ENCODE measurements at places on chromosomes 1 and 21.
A peak's percentile ranks its signal among the peaks of the same experiment; 100 is the strongest.

DNA sequence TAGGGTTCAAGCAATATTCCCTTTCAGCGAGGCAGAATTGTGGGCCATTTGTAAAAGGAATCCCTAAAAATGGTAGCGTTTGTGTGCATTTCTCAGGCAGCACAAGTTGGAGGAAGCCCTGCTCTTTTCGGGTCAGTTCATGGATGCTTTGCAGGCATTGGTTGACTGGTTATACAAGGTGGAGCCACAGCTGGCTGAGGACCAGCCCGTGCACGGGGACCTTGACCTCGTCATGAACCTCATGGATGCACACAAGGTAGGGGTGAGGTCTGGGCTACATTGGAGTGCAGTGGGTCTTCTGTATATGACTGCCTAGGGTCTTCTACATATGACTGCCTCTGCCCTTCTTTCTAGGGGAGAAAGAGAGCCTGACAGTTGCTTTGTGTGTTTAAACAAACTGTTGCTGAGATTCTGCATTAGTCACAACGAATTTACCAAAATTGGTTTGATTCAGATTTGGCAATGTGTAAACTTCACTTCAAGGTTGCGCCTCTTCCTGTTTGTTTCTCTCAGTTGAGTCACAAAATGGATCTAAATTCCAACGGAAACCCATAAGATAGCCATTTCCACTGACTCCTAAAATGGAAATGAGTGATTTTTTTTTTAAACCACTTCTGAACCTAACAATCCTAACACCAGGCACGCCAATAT is 40.4 kb upstream of the BMP8A start:
- no peak for DNase-seq

- no peak for DNase-seq
These were observed 28.8 kb downstream of the TFF3 start for GRCh38 chr21:42286416-42286815.

DNA sequence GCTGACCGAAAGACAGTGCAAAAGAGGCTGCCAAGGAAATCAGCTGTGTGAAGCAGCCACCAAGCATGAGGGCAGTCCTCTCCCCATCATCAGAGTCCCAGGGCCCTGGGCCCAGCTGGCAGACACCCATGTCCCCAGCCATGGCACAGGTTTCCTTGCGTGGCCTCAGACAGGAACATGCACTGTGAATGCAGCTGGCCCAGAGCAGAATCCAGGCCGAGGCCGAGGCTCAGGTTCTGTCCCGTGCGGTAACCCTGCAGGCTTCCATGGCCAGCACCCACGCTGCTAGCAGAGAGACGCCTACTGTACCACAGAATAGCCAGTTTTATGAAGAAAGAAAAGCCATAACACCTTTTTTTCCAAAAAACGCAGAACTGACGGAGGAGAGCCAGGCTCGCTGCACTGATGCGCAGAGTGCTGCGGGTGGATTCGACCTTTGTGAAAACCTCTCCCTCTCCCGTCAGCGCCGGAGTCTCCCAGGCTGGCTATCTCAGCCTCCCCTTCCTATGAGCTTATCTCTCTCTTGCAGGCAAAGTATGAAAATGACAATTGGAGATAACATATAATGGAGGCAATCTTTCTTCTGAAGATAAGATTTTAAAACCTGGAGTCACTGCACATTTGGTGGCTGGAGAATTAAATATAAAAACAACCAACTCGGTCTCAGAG is 106.6 kb downstream of the NPHP4 start:
- DNase-seq: no peak

DNA sequence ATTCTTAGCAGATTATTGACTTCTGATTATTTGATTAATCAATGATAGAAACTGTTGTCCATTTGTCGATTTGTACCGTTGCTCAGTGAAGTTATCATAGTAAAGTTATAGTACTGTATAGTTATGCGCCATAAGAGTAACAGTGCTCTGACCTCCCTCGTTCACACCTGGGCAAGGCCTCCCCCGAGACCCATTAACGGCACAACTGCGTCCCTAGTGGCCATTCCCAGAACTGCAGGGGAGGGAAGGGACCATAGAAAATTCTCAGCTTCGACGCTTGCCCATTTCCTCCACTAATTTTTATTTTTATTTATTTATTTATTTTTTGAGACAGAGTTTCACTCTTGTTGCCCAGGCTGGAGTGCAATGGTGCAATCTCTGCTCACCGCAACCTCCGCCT is 334.4 kb downstream of the DSCAM start:
- DNase-seq: no peak

GRCh38 chr1:170929412-170929834 is 5.9 kb upstream of the MROH9 start:
- no peak for DNase-seq

GRCh38 chr21:42302794-42303193 is 12.4 kb downstream of the TFF3 start:
- DNase-seq: no peak

DNA sequence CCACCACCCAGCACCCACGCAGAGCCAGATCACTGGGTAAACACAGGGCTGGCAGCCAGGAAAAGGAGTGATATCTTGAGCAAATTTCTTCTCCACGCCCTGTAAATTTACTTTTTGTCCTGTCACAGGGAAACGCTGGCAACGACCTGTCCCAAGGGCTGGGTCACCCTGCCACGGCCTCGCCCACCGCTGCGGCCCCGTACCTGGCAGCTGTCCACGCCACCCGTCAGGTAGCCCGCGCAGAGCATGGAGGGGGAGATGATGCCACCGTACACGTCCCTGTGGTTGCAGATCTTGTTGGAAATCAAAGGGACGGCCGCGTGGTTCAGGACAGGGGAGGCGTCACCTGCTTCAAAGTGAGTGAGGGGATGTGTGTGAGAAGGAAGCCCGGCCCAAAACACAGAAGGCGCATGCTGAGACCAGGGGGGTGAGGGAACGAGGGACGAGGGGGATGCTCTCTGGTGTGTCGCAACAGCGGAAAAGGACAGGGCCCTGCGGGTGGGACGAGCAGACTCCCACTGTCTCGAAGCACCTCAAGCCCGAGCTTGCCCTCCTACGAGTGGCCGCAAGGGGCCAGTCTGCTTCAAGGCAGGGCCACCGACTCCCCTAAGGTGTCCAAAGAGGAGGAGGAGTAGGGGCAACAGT is 10.1 kb upstream of the TFF1 start:
- no peak for DNase-seq

GRCh38 chr1:35539073-35539823 is 18.0 kb downstream of the KIAA0319L start:
- DNase-seq: no peak

DNA sequence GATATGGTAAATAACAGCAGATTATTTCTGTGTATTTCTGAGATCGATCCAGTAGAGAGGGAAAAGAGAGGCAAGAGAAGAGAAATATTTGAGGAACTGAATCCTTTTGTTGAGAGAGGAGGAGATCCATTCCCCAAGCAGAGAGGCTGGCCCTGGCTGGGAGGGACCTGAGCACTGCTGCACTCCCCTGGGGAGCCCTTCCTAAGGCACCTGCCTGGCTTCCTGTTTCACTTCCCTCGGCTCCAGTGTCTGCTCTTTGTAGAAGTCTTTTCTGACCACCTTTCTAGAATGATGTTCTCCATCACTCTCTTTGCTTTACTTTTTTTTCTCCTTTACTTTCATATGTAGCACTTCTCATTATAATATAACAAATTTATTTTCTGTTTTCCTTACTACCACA is 42.3 kb upstream of the SLC6A9 start:
- DNase-seq: no peak

GRCh38 chr1:158147869-158148268 is 32.8 kb upstream of the CD1D start:
- no peak for DNase-seq

DNA sequence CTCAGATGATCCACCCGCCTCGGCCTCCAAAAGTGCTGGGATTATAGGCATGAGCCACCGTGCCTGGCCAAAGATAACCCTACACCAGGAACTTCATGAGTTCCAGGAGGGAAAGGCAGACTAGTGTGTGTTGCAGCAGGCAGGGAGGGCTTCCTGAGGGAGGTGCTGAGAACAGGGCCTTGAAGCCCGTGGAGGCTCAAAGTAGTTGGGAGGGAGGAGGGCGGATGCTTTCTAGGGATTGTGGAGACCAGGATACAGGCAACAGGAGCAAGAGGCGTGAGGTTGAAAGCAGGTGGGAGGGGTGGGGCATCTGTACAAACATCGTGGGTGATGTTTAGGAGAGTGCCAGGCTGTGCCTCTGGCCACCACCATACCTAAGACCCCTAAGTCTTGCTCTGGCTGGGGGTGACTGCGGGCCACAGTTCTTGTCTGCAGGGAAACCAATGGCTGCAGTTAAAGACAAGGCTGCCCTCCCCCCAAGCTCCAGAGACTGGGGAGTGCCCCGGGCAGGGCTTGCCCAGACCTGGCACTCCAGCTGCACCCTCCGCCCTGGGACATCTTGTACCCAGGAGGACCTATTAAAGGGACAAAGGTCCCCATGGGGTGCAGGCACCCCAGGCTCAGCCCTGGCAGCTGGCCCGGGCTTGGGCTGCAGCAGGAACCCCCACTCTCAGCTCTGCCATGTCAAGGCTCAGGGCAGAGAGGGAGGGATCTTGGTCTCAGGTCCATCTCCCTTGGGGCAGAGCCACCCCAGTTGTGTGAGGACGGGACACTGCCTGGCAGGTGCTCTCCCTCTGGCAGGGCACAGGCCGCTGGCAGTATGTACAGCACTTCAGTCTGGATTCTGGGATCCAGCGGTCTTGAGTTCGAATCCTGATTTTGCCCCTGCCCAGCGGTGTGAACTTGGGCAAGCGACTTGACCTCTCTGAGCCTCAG is 22.1 kb upstream of the CASZ1 start:
- DNase-seq: no peak

GRCh38 chr1:184002071-184002470 is 35.5 kb downstream of the COLGALT2 start:
- peak; percentile 45 for DNase-seq

- no peak for DNase-seq
These were observed 58.5 kb upstream of the KLHDC7A start for GRCh38 chr1:18422076-18422777.

- DNase-seq: no peak
These were observed 80.9 kb downstream of the SPSB1 start for GRCh38 chr1:9373619-9374018.

- no peak for DNase-seq
These were observed 12.0 kb upstream of the KIFAP3 start for GRCh38 chr1:170086399-170087032.

DNA sequence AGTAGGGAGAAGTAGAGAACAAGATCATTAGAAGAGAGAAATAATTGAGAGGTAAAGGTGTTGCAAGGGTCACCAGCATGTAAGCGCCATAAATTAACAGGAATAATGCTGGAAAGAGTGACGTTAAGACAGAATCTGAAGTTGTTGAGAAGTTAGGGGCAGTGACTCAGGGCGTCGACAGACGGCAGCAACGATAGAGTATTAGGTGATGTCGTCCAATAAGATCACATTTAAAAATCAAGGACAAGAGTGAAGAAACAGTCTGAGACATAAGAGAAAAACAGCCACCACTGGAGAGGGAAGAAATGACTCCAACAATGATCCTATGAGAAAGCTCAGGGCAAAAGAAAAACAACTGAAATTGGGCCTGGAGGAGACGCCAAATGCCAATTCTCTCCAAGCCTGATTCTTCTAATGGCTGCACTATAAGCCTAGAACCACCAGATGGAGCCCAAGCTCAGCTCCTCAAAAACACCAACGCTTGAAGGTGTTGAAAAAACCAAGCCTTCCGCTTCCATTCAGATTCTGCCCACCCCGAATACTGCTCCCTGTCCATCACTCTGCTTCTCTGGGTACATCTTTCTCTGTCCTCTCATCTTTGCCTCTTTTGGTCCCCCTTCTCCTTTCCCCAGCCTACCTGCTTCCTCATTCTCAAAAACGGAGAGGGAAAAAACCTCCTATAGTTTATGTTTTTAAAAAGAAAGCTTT is 70.0 kb downstream of the LUZP1 start:
- DNase-seq: peak; percentile 83

DNA sequence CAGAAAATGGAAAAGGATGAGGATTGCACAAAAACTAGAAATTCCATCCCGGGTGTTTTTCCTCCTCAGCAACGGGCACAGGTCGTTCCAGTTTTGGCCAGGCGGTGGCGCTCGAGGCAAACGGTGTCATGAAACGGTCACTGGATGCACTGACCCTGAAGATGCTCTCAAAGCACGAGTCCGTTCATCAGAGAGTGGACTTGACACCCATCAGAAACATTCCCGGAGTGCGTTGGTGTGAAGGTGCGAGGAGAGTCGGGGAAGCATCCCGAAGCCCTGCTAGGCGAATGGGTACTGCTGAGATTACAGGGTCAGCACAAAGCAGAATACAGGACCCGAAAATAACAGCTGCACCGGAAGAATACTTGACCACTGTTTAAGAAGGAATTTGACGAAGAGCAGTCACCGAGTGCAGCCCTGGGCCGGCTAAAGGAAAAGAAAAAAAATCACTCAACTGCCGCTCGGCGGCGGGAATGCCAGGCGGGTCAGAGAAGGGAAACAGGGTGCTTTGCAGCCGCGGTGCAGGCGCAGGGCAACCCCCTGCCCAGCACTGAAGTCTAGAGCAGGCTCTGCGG is 71.7 kb upstream of the ETS2 start:
- peak; percentile 55 for DNase-seq

DNA sequence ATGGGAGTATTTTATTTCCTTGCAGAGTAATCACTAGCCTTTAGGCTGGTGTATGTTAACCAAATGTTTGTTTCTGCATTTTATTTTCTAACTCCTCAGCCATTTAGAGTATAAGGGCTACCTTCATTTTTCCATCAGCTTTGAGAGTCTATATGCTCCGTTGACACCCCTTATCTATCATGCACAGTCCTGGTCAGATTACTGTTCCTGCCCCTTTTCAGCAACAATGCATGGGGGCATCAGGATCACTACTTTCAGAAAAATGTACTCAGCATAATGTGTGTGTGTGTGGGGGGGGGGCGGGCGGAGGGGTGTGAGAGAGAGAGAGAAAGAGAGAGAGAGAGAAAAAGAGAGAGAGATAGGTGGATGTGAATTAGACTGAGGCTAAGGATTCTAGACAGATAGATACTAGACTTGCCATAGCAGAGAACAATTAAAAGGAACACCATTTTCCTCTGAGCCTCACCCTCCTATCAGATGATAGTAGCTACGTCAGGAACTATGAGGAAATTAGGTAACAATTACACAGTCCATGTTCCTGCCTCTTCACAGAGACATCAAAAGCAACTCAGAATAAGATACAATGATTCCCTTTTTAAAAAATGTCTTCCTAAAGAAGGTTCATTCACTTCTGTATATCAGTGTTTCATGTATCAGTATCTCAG is 40.8 kb downstream of the FCER1A start:
- no peak for DNase-seq

DNA sequence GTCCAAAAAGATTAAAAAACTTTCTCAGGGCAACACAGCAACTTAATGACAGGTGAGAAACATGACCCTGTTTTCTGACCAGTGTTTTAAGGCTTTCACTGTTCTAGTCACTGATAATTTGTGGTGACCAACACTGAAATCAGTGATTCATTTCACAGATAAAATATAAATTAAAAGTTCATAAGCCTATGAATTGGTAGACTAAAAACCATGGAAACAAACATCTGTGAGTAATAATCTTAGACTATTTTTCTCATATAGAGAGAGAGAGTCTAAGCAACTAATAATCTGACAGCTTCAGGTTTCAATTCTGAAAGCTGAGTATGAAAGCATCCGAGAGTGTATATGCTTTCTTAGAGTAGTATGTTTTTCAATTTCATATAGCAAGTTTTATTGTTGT is 536.9 kb downstream of the ADGRL2 start:
- no peak for DNase-seq

- DNase-seq: no peak
These were observed 7.1 kb upstream of the TPM3 start for GRCh38 chr1:154198756-154199562.
